ENCODE measurements at places on chromosomes 5 and 9.
A peak's percentile ranks its signal among the peaks of the same experiment; 100 is the strongest.

GRCh38 chr5:79396265-79396664 lies 117.7 kb downstream of the HOMER1 start:
- no peak for DNase-seq

DNA sequence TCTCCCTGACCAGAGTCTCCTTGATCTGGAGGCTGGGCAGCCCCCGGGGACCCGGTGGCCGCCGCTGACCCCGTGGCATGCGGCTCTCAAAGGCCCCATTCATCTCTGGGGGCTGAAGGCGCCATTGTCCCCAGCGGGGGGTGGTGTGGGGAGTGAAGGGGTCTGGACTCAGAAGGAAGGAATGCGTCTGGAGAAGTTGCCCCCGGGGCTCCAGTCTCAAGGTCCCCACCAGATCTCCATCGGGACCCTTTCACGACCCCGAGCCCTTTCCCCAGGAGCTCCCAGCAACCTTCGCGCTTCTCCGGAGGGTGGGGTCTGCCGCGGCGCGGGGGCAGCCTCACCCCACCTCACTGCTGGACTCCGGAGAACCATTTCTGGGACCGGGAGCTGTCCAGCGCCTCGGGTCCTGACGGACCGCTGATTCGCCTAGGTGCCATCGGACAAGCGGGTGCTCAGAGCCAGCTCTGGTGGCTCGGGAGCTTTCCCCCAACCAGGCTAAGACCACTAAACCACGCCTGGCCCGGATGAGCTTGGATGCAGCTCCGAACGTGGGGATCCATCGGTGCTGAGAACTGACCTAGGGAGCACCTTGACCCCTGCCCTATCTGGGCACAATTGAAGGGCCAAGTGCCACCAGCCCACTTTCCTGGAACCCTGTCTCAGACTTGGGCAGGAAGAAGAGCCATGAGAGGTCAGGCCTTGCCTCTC lies 5.1 kb upstream of the PCDH1 start:
- no peak for DNase-seq

- DNase-seq: no peak
These were observed at the start of gene PTGER4 for GRCh38 chr5:40679913-40680681. PTGER4 (plus strand) TSS chr5:40679915; CDS start chr5:40680994, 1,079 bp downstream.

GRCh38 chr5:54794135-54794975 lies 191.0 kb downstream of the ESM1 start:
- peak; percentile 8 for DNase-seq

DNA sequence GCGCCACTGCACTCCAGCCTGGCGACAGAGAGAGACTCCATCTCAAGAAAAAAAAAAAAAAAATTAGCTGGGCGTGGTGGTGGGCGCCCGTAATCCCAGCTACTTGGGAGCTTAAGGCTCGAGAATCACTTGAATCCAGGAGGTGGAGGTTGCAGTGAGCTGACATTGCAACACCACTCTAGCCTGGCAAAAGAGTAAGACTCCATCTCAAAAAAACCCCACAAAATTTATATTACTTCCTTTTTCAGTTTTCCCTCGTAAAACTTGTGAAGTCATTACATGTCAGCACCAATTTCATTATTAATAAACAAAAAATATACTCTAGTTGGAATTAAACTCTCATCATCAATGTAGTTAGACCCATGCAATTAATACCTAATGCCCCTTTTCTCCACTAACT lies 43.9 kb downstream of the SHLD3 start:
- DNase-seq: no peak
